ENCODE measurements at places on chromosomes 4 and X.

- DNase-seq, result peak; percentile 81
Measured at GRCh38 chr4:139815778-139816601, 150.4 kb downstream of the MGST2 start.

DNA sequence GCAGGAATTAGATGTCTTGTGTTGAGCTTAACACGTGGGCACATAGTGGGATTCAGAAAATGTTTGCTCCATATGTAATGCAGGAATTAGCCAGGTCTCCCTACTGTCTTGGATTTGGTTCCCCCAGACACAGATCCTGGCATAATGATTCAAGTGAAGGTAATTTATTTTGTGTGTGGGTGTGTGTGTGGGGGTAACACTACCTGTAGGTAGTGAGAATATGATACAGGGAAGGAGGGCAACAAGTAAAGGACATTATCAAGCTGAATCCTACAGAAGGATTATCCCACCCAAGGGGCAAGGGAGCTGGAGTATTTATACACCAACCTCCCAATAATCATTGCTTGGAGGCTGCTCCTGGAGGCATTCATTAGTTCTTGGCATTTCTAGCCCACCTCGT, 101.4 kb downstream of the NHS start:
- DNase-seq, result no peak

GRCh38 chr4:99856166-99856565, 38.1 kb downstream of the LAMTOR3 start:
- no peak for DNase-seq

- peak; percentile 95 for DNase-seq
Measured at GRCh38 chr4:86033171-86033570, 326.7 kb downstream of the MAPK10 start.

DNA sequence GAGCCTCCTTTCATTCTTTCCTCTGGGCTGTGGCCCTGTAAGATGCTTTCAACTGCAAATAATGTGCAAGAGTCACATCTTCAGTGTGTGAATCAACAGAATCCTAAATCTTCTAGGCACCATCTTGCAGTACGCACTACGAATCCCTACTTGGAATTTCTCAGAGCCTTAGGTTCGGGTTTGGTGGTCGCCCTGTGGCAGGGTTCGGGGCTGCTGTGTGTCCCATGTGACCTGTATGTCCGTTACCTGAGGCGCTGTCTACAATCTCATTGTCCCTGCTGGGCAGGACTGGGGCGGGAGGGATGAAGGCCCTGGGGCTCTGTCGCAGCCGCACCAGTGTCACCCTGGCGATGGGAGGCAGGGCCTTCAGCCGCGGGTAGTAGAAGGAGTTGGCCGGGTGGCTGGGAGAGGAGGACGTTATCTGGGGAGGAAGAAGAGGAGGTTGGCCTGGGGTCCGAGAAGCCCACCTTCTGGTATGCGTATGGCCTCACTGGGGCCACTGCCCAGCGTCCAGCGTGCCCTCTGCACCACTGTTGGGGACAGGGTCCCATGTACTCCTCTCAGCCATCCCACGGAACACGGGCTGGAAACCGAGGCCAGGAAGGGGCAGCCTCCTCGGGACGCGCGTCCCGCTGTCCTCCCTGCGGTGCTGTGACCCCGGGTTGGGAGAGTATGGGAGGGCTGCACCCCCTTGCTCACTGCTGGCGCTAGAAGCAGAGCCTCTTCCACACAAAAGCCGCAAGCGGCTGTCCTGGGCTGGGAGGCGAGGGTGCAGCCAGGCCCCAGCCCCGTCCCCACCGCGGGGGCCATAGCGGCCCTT, 2.0 kb downstream of the SPON2 start:
- DNase-seq, result no peak

DNA sequence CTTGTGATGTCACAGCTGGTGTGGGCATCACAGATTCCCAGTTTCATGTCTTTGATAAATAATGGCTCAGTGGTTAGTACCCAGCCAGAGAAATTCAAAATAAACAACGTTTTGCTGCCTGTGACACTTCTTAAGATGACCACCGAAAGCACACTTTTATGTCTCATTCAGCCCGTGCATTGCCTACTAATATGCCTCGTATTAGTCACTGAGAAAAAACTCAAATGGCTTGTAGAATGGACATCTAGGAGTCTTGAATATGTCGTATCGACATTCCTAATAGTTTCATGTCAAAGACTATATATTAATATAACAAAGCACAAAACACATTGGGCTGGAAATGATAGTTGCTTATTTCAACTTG, 103.9 kb upstream of the FAT1 start:
- DNase-seq, result no peak

DNA sequence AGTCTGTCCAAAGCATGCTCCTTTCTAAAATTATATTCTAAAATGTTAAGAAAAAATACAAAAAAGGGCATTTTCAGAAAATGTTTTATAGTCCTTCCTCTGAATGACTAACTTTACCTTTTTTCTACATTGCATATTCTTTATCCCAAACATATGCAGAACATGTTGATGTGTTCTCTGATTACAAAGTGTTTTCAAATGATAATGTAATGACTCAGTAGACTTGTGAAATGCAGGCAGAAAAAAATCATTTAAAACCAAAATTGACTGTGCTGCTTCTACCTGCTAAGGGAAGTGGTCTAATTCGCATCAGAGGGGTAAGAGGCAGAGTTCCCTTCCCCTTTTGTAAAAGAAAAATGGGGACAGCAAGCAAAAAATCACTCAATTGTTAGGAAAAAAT, 22.7 kb upstream of the YTHDC1 start:
- DNase-seq, result no peak

GRCh38 chr4:187218705-187219245, 495.1 kb upstream of the FAT1 start:
- DNase-seq, result no peak

Measured in astrocyte of the spinal cord (primary cell).